ENCODE measurements at places on chromosomes 3 and 15. TPM values are rescaled to one million over a fixed set of nuclear protein-coding genes. Genes with fewer than 3 reads are reported as not detected.

The SST gene
- not detected for total RNA-seq

DNA sequence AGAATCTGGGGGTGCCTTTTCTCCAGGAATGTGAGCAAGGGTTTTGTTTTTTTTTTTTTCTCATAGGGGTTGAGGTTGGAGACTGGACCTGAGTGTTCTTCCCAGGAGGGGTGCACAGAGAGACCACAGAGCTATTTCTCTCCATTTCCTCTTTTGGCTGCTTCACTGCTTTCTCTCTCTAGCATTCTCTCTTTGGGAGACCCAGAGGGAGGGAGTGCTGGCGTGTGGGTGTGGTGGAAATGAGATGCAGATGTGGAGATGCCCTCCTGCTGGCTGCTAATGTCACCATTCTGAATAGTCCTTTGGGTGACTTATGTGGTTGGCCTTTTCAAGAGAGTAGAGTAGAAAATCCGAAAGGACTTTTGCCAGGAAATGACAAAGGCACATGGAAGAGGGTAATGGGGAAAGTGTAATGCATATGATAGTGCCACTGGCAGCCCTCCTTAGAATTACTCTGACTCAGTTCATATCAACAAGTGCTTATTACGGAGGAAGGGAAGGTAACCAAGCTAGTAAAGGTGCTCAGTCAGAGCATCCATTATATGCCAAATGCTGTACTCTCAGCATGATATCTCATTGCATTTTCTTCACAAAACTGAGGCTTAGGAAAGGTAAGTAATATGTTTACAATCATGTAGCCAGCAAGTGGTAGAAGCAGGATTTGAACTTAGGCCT lies 1.9 kb downstream of the SYN2 start:
- no peak for DNase-seq
- H3K27ac ChIP-seq, result no peak overlapping the region
- H3K4me3 ChIP-seq, result no peak overlapping the region
- peaks cover 1% of the 10 kb centered on the region for H3K4me1 ChIP-seq

The ADAMTS9 gene
- not detected for total RNA-seq

GRCh38 chr15:101242160-101242998 lies 9.5 kb downstream of the CHSY1 start:
- H3K36me3 ChIP-seq, result peaks cover 56% of the 10 kb centered on the region
- peak overlapping the region; percentile 77 for H3K27ac ChIP-seq
- peak overlapping the region; percentile 65 for H3K4me3 ChIP-seq
- H3K4me1 ChIP-seq, result peaks cover 80% of the 10 kb centered on the region

The PPP1R14D gene
- total RNA-seq, result not detected

DNA sequence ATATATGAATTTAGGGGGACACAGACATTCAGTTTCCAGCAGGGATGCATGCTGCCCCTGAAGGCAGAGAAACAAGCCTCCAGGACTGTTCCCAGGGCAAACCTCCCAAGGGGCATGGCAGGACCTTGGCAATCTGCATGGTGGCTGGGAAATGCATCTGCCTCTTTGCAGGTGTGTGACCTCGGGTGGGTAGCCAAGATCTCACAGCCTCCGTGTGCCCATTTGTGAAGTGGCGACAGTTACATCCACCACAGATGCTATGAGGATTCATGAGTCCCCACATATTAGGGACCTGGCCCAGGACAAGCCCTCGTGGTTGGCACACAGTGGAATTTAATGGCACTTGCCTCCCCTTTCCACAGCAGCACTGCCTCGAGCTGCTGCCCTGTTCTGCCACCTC lies 29.9 kb downstream of the SLC28A1 start:
- H3K4me1 ChIP-seq, result peaks cover 11% of the 10 kb centered on the region
- peaks cover 2% of the 10 kb centered on the region for H3K36me3 ChIP-seq
- DNase-seq, result no peak
- H3K4me3 ChIP-seq, result no peak overlapping the region
- no peak overlapping the region for H3K27ac ChIP-seq

GRCh38 chr3:63753567-63753966 lies 65.5 kb upstream of the C3orf49 start:
- no peak for DNase-seq
- H3K36me3 ChIP-seq, result no peaks in the 10 kb centered on the region
- H3K27me3 ChIP-seq, result peaks cover 10% of the 10 kb centered on the region
- no peak overlapping the region for H3K4me3 ChIP-seq

DNA sequence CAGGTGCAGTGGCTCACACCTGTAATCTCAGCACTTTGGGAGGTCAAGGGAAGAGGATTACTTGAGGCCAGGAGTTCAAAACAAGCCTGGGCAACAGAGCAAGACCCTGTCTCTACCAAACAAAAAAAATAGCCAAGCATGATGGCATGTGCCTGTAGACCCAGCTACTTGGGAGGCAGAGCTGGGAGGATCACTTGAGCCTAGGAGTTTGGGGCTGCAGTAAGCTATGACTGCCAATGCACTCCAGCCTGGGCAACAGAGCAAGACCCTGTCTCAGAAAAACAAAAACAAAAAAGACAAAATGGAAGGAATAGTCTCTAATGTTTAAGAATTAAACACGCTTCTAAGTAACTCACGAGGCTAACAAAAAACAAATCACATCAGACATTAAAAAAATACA lies 106.5 kb downstream of the DLG1 start:
- H3K4me1 ChIP-seq, result peaks cover 7% of the 10 kb centered on the region
- H3K4me3 ChIP-seq, result no peak overlapping the region
- no peaks in the 10 kb centered on the region for H3K27me3 ChIP-seq
- peaks cover 1% of the 10 kb centered on the region for H3K36me3 ChIP-seq
- H3K27ac ChIP-seq, result no peak overlapping the region
- DNase-seq, result no peak

The NPAP1 gene
- total RNA-seq, result not detected

The CPEB1 gene
- 1.0 TPM for total RNA-seq

DNA sequence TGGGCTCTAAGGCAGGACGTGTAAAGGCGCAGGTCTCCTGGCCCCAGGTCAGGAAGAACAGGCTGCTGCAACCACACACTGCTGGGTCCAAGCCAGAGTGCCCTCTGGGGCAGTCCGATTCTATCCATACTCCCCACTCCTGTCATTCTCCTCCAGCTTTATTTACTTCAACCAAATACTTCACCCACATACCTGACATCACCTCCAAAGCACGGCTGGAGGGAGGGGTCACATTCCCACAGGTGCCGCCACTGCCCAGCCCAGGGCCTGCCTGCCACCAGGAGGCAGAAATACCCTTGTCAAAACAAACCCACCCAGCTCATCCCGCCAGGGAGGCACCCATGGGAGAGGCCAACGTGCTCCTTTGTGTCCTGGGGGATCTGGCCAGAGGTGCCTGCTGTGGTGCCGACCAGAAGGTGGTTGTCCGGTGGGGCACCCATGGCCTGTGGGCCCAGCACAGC lies 100.4 kb downstream of the DAPK2 start:
- no peaks in the 10 kb centered on the region for H3K27me3 ChIP-seq
- no peak for DNase-seq
- no peak overlapping the region for H3K27ac ChIP-seq
- peaks cover 4% of the 10 kb centered on the region for H3K4me1 ChIP-seq
- no peaks in the 10 kb centered on the region for H3K36me3 ChIP-seq
- no peak overlapping the region for H3K4me3 ChIP-seq

GRCh38 chr3:196365736-196366135 lies 27.5 kb upstream of the TM4SF19 start:
- peaks cover 10% of the 10 kb centered on the region for H3K36me3 ChIP-seq
- H3K27ac ChIP-seq, result no peak overlapping the region
- no peak overlapping the region for H3K4me3 ChIP-seq
- H3K27me3 ChIP-seq, result no peaks in the 10 kb centered on the region
- H3K4me1 ChIP-seq, result no peaks in the 10 kb centered on the region

DNA sequence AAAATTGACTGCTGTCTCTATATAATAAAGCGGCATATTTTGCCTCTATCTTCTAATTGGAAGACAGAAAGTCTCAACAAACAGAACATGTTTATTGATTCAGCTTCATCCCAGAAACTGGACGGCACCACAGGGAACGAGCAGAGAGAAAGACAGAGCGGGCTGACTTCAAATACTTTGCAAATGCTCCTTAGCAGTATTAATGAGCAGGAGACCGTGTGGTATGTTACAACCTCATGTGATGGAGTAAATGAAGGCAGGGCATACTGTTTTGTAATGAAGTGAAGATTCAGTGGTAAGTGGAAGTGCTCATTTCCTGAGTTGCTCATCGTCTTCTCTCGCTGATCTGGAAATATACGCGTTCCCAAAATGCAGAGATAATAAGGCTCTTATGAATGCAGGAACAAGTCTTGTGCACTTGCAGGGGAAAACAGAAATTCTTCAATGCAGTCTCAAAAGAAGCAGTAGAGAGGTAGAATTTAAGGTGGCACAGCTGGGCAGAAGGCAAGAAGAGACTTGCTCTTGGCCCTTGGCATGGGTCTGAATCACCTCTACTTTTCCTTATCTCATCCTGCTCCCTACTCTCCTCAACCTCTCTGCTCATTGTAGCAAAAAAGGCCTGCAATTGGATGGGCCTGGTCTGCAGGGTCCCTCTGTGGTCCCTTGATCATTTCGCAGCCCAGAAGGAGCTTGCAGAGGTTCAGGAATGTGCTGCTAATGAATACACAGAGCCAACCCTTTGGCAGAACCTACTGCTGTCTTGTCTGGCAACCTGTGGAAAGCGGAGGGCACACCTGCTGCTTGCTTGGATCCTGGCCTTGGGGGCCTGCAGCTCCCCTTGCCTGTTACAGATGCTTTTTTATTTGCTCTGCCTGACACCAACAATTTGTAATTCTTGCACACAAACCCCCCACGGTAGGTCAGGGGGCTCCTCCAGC lies 604.9 kb upstream of the CFAP20DC start:
- H3K36me3 ChIP-seq, result peaks cover 2% of the 10 kb centered on the region
- H3K27me3 ChIP-seq, result no peaks in the 10 kb centered on the region
- no peak overlapping the region for H3K4me3 ChIP-seq
- DNase-seq, result no peak
- no peak overlapping the region for H3K27ac ChIP-seq
- H3K4me1 ChIP-seq, result no peaks in the 10 kb centered on the region

GRCh38 chr3:37930495-37930894 lies 60.1 kb upstream of the VILL start:
- no peaks in the 10 kb centered on the region for H3K27me3 ChIP-seq
- peaks cover 3% of the 10 kb centered on the region for H3K4me1 ChIP-seq
- H3K36me3 ChIP-seq, result no peaks in the 10 kb centered on the region
- H3K4me3 ChIP-seq, result no peak overlapping the region
- H3K27ac ChIP-seq, result no peak overlapping the region

- peaks cover 21% of the 10 kb centered on the region for H3K36me3 ChIP-seq
- peak overlapping the region; percentile 56 for H3K4me3 ChIP-seq
- H3K4me1 ChIP-seq, result peaks cover 89% of the 10 kb centered on the region
- peak overlapping the region; percentile 95 for H3K27ac ChIP-seq
- no peaks in the 10 kb centered on the region for H3K27me3 ChIP-seq
These were observed 11.7 kb upstream of the MBNL1 start for GRCh38 chr3:152256851-152257562.

GRCh38 chr3:195297446-195297845 lies 26.5 kb upstream of the XXYLT1 start:
- no peak overlapping the region for H3K27ac ChIP-seq
- DNase-seq, result no peak
- peaks cover 3% of the 10 kb centered on the region for H3K4me1 ChIP-seq
- H3K4me3 ChIP-seq, result no peak overlapping the region

DNA sequence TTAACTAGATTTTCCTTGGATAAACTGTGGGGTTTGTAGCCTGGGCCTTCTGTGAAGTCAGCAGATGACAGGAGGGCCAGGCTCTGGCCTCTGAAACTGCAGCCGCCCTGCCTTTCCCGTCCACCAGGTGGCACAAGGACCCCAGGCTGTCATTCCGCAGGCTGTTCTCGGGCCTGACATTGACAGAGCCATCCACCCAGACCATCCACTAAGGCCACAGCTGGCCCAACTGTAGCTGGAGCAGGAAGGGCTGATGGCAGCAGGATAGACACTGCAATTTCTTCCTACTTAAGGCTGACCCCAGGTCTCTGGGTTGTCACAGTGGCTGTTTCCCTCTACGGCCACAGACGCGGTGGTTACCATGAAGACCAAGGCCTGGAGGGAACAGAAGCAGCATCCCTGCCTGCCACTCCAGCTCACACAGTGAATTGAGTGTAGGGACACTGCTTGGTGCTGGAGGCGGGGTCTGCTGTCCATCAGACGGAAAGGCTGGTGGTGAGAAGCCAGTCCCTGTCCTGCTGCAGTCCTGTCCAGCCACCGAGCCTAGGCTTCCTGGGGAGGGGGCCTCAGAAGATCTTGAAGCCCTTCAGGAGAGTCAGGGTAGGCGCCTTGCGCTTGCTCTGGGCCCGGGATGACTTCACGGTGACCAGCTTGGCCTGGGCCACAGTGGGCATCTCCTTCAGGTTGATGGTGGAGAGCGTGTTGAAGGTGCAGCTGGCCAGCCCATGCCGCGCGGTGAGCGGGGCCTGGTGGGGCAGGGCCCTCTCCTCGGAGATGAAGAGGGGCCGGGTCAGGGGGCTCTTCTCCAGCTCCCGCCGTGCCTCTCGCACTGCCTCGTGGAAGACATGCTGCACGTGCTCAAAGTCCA lies 9.4 kb downstream of the SLC51B start:
- peaks cover 9% of the 10 kb centered on the region for H3K27me3 ChIP-seq
- peak; percentile 67 for DNase-seq
- no peak overlapping the region for H3K27ac ChIP-seq
- H3K4me3 ChIP-seq, result no peak overlapping the region
- H3K36me3 ChIP-seq, result no peaks in the 10 kb centered on the region
- peaks cover 11% of the 10 kb centered on the region for H3K4me1 ChIP-seq

The ALDH1A3 gene
- total RNA-seq, result not detected

The TMEM266 gene
- total RNA-seq, result 0.12 TPM

The RPP25 gene
- 10.0 TPM for total RNA-seq

DNA sequence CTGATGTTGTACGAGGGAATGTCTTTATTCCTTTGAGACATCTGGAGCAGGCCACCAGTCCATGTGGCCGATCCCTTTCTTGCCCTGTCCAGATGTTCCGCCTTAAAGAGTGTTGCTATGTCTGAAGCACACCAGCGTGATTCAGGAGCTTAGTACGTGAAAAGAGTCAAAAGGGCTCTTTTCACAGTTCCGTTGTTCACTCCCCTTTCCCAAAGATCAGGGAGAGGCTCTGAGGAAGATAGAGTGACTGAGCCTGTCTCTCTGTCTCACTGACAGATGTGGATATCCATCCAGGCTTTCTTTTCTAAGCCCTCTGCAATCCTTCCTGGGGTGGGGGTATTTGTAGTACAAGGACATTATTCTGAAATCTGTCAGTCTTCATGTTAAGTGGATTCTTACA lies 262.5 kb upstream of the LRTM1 start:
- DNase-seq, result no peak
- H3K4me3 ChIP-seq, result no peak overlapping the region
- no peaks in the 10 kb centered on the region for H3K4me1 ChIP-seq

The GRM7 gene
- total RNA-seq, result not detected

DNA sequence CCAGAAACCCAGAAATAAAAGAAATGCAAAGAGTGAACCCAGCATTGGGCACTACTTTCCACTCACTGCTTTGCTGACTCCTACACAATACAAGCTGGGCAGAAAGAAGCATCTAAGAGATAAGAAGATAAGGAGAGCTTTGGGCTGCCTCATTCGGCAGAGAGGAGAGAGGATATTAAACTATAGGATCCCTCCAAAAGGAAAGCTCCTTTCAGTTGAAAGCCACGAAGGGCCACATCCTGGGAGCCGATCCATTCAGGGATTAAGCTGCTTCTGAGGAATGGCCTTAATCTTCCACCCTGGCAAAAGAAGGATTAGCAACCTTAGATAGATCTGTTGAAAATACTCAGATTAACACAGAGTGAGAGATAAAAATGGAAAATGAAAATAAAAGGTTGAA lies 274.9 kb upstream of the PPP2R3A start:
- no peak for DNase-seq
- H3K4me3 ChIP-seq, result no peak overlapping the region
- no peaks in the 10 kb centered on the region for H3K36me3 ChIP-seq
